T-helper 2 cell treated with Interferon-gamma antibody and Interleukin-4, amounts not matched to agents 5 μg/mL and 100 μg/mL, for 36 hours (primary cell): ENCODE measurements at places on chromosomes 4 and X.

DNA sequence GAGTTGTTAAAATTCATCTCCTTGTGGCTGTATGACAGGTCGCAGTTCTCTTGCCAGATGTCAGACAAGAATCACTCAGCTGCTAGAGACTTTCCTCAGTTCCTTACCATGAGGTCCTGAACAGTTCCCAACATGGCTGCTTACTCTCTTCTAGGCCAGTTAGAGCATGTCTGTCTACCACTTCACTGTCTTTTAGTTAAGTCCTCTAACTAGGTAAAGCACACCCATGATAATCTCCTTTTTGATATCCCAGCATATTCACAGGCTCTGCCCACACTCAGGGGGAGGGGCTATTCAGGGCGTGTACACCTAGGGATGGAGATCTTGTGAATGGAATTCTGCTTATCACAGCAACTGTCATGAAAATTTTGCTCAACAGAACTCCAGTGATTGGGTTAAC is 190.1 kb downstream of the ADAMTS3 start:
- no peak for DNase-seq

- no peak for DNase-seq
These were observed 277.7 kb upstream of the TET2 start for GRCh38 chr4:104868958-104869357.

- DNase-seq = no peak
These were observed 57.9 kb downstream of the FREM3 start for GRCh38 chr4:143642611-143643010.

- DNase-seq = no peak
These were observed 27.7 kb downstream of the SLIT2 start for GRCh38 chr4:20279381-20279780.

- no peak for DNase-seq
These were observed 1513.4 kb upstream of the AGA start for GRCh38 chr4:178955614-178956013.

DNA sequence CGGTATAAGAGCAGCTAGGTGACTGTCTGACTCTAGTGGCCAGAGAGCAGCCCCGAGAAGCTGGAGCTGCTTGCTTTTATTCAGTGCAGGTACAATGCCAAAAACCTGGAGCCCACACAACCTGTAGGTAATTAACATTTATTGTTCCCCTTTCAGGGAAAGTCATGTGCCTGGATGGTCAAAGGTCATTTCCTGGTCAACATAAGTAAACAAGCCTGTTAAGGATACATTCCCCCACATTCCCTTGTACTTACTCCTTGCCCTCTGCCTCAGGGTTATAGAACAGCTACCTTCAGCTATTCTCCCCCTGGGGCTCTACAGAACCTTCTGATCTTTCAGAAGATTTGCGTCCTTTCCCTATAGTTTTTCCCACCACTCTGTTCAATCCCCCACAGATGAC is 253.4 kb downstream of the TMA16 start:
- no peak for DNase-seq

DNA sequence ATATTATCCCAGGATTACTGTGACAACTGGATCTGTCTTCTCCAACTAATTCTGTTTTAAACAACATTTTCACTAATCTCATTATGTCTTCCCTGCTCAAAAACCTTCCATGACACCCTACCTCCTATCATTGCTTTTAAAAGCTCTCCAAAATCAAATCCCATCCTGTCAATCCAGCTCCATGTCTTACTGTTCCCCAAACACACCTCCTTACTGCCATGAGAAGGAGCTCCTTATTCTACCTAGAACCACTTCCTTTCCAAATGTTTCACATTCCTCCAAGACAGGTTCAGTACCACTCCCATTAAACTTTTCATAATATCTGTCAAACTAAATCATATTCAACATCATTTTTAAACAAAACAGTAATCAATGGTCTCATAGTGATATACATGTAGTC is 66.9 kb upstream of the WDR17 start:
- DNase-seq = no peak

GRCh38 chr4:93791570-93792195 is 36.9 kb upstream of the ATOH1 start:
- DNase-seq = no peak

- peak; percentile 67 for DNase-seq
These were observed 4.6 kb downstream of the MAGIX start for GRCh38 chrX:49166914-49167739.

- no peak for DNase-seq
These were observed 256.9 kb downstream of the ADAMTS3 start for GRCh38 chr4:72312032-72312650.

- no peak for DNase-seq
These were observed 114.1 kb upstream of the RAP2C start for GRCh38 chrX:132333351-132333750.

DNA sequence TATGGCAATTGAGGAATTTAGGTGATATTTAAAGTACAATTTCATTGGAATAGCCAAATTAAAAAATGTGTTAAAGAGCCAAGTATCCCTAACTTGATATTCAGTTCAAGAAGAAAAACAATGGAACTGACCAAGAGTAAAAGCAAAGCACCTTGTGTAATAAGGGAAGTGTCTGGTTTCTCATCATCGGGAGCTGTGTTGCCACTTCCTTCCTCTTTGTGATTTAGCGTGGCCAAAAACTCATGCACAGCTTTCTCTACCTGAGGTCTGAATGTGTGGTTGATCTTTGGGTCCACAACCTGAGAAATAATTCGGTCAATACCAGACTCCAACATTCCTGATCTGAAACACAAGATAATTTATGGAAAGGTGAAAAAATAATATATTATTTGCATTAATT is 12.4 kb downstream of the BOD1L1 start:
- no peak for DNase-seq
